Stimulated activated CD8-positive, alpha-beta memory T cell treated with anti-CD3 and anti-CD28 coated beads, Interleukin-7, amount 100 ng/mL, for 24 hours (primary cell): ENCODE measurements at places on chromosomes 1 and 21.
A peak's percentile ranks its signal among the peaks of the same experiment; 100 is the strongest.

DNA sequence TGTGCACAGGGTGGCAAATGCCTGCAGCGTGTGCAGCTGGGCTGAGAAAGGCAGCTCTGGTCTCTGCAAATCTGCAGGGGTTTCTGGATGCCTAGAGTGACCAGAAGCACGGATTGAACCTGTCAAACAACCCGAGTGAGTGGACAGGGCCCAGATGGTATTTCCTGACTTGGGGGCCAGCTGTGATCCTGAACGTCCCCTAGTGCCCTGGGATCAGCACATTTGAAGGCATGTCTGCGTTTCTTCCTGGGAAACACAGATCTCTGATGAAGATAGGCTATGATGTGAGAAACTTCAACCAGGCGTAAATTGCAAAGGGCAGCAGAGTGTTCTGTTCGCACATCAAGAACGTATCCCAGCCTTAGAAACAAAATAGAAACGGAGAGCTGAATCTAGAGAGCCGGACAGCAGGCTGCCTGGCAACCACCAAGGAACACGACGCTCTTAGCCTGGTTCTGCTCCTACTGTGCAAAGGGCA lies 163.1 kb downstream of the KCNJ6 start:
- no peak for DNase-seq

DNA sequence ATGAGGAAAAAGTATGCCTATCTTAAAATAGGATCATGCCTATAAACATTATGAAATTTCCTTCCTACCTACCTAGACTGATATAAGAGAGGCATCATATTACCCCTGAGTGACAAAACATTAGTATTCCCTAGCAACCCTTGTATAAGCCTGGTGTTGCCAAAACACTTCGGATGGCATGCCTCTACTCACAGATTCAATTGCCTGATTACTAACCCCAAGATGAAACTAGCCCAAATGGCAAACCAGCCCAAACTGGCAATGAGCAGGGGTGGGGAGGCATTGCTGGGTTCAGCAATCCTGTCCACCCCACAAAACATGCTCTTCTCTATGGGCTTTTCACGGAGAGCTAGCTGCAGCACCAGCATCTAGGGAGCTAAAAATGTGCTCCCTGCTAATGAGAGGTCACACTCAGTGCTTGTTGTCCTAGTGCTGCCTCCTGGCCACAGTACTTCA lies 13.9 kb downstream of the PALMD start:
- no peak for DNase-seq

- no peak for DNase-seq
These were observed 58.8 kb downstream of the KCTD3 start for GRCh38 chr1:215625949-215626348.

- DNase-seq: no peak
These were observed 115.9 kb downstream of the HUNK start for GRCh38 chr21:31988492-31989290.

GRCh38 chr1:184072376-184072775 lies 20.8 kb downstream of the TSEN15 start:
- no peak for DNase-seq

DNA sequence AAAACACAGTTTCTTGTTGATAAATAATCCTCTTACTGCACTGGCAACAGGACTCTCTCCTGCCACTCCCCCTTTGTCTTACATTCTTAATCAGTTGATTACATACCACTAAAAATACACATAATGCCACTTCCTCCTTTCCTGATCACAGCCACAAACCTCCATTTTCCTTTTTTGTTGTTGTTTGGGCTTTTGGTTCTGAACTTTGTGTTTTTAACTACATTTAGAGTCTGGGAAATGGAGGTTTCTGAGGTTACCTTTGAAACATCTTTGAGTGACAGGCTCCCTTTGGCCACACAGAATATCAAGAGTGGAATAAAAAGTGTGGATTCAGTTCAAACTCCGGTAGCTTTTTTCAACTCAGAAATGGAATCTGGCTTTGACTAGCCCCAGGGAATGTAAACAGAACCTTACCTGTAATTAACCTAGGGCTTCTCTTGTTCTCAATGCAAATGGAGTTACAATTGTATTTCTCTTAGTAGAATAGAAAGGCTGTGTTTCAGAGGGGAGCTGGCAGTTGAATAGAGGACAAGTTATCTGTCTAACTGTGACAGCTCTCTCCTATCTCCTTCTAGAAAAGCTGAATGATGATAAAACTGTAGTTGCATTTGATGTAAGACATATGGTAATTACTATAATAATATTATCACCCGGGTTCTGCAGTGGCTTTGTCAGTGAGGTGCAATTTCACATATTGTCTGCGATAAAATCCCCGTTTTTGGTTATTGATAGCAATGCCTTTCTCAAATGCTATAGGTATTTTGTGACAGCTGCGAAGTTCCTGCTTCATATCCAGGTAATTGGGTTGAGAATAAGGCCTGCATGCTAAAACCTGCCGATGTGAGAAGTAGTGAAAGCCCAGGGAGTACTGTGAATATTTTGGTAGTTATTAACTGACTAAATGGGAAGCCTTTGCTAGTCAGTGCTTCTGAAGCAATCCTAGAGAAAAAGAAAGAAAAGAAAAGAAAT lies 66.9 kb downstream of the ST6GALNAC5 start:
- no peak for DNase-seq

DNA sequence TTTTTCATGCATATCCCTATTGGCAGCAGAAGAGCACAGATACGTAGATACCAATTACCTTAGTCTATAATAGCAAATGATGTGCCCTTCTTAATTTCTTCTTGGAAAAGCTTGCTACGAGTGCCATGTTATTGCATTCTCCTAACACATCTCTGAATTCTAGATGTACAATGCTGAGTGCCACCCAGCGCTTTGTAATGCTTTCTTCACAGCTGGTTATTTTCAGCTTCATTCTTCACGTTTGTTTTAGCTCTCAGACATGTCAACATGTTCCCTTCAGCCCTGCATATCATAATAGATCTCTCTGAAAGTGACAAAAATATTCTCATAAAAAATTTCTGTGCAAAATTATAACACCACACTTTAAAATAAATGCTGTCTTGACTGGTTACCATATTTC lies 981.2 kb downstream of the TTLL7 start:
- DNase-seq: no peak

GRCh38 chr1:94901841-94902240 lies 25.1 kb downstream of the CNN3 start:
- DNase-seq: no peak

DNA sequence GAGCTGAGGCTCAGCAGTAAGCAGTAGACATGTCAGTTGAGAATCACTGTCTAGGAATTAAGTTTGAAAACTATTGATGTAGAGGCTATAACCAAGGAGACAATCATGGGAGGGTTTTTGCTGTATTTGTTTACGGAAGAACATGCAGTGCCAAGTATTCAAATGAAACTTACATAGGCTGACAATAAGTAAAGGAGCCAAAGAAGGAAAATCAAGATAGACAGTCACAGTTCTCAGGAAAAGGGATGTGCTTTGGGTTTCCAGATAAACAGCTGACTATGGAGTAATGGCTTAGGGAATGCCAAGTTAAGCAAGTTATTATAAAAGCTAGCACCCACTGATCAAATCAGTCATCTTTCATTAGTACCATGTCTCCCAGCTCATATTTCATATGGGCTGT lies 21.5 kb downstream of the GNG12 start:
- no peak for DNase-seq

DNA sequence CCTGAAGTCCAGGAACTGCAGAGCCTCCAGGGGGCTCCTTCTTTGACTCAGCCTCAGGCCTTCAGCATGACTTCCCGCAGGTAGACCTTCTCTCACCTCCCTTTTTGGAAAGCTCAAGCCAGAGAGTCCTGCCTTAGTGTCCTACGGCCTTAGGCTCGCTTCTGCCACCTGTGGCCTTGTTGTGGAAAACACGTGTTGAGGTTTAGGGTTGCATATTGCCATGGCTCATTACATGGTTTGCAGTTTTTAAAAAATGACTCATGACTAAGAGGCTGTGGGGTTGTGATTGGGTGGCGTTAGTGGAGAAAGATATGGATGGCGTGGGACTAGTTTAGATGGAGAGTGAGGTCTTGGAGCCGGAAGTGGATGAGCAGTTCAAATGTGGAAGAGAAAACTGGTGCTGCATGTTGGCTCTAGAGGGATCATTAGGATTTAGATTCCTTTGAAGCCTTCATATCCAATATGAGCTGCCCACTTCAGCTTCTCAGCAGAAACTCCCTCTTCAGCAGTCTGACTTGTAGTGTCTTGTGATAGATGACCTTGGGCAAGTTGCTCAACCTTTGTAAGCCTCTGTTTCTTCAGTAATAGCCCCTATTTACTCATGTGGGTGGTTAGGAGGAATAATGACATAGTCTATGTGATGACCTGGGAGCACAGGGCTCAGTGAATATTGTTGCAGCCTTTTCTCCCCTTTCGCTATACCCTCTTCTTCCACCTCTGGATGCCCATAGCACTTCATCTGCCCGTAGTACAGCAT lies 6.5 kb upstream of the FGGY start:
- no peak for DNase-seq

DNA sequence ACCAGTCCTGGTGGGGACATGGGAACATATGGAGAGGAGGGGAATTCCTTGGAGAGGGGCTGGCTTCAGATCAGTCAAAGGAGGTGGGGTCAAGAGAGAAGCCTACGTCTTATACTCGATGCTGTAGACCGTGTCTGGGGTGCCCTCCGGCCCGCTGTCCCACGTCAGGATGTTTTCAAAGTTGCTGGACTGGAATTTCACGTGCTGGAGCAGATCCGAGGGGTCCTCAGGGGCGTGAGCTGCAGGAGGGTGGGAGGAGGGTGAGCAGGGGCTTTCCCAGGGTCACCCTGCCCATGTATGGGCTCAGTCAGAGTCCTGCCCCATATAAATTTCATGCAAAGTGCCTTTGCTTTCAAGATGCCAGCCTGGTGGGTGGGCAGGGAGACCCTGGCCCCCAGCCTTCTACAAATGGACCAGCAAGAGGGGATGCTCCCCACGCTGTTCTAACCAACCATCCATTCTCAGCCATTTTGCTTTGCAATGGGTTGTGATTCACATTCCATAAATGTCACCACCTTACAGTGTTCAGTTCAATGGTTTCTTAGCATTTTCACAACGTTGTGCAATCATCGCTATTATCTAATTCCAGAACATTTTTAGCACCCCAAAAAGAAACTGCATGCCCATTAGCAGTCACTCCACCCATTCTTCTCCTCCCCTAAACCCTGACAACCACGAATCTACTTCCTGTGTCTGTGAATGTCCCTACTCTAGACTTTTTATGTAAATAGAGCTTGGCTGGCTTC lies 4.3 kb downstream of the IL22RA1 start:
- DNase-seq: no peak

DNA sequence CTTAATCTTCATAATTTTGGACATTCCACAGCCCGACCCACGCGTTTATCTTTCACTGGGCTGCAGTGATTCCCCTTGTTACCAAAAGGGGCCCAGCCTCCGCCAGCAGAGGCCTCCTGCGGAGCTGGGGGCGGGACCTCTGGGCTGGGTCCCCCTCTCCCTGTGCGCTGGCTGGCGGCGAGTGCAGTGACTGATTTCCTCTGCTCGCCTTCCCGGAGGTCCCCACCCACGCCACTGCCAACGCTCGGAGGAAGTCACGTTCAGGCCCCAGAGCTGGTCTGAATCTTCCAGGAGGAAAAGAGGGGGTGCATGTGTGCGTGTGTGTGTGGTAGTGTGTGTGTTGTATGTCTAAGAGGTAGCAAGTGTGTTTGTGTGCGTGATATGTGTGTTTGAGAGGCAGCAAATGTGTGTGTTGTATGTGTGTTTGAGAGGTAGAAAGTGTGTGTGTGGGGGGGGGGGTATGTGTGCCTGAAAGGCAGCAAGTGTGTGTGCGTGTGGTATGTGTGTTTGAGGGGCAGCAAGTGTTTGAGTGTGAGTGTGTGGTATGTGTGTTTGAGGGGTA lies 35.0 kb upstream of the JAK1 start:
- peak; percentile 63 for DNase-seq

- DNase-seq: no peak
These were observed 13.3 kb downstream of the COL9A2 start for GRCh38 chr1:40303790-40304189.

DNA sequence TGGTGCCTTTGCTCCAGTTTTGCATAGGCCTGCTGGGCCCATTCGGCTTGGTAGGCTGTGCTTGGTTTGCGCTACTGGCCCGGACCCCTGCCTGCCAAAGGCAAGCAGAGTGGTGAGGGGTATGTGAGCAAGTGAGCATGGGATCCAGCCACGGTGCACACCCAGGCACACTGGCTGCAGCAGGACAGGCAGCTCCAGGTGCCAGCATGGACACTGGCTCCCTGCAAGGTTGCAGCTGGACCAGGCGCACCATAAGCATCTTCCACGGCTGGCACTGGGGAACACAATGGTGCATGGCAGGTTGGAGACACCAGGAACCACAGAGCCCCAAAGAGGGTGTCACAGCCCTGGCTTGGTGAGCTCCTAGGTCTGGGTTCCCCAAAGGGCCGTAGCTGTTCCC lies 693.5 kb upstream of the PTBP2 start:
- DNase-seq: no peak

DNA sequence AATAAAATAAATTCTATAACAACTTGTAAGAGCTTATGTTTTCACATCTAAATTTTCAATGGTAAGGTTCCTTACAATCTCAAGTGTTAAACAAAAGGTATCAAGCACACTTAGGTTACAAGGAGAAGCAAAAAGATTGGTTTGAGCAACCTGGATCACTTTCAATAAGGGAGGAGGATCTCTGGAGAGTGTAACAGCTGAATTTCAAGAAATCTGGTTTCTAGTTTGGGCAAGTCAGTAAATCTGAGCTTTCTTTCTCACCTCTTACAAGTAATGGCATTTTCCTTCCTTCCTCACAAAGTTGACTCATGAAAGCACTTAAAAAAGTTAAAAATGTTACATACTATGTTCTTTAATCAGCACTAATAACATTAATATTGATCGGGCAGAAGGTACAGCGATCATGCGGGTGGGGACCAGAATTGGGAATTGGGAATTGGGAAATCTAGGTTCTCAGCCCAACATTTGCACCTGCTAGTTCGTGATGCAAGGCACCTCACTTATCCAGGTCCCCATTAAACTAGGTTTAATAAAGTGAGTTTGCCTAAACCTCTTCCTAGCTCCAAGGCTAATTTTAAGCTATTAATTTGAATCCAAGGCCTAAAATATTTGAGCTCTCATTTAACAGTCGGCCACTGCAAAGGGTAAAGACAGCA lies 3.1 kb downstream of the NUCKS1 start:
- no peak for DNase-seq

- DNase-seq: no peak
These were observed 79.9 kb downstream of the FHAD1 start for GRCh38 chr1:15326691-15327588.
